Natural killer cell (primary cell): ENCODE measurements at places on chromosomes 3 and 15. TPM values are rescaled to one million over a fixed set of nuclear protein-coding genes. Genes with fewer than 3 reads are reported as not detected.

DNA sequence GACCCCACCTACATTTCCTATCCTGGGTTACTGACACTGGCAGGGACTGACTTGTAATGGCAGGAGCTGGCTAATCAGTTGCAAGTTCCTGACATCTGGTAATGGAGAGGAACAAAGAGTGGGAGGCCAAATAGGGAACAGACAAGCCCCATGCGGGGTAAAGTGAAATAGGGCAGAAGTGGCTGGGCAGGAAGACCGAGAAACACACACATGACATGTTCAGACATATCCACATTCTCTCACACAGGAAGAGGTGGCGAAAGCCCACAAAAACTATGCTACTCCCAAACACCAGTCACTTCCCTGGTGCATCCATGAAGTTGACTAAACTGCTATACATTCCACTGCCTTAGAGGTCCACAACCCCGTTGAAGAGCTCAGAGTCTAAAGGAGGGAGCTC, 394.1 kb upstream of the TBL1XR1 start:
- peaks cover 22% of the 10 kb centered on the region for H3K4me1 ChIP-seq
- H3K27me3 ChIP-seq = no peaks in the 10 kb centered on the region
- DNase-seq = peak; percentile 19
- peak overlapping the region; percentile 22 for H3K27ac ChIP-seq
- no peaks in the 10 kb centered on the region for H3K36me3 ChIP-seq
- no peak overlapping the region for H3K4me3 ChIP-seq

- H3K27ac ChIP-seq = no peak overlapping the region
- no peaks in the 10 kb centered on the region for H3K4me1 ChIP-seq
- H3K27me3 ChIP-seq = no peaks in the 10 kb centered on the region
- H3K4me3 ChIP-seq = no peak overlapping the region
- H3K36me3 ChIP-seq = no peaks in the 10 kb centered on the region
Observed at GRCh38 chr15:36808411-36809160, 229.2 kb downstream of the CDIN1 start.

GRCh38 chr3:136427236-136427635, 177.1 kb downstream of the PCCB start:
- no peak for DNase-seq
- H3K36me3 ChIP-seq = peaks cover 9% of the 10 kb centered on the region
- H3K27ac ChIP-seq = no peak overlapping the region
- H3K4me1 ChIP-seq = no peaks in the 10 kb centered on the region
- H3K4me3 ChIP-seq = no peak overlapping the region
- H3K27me3 ChIP-seq = no peaks in the 10 kb centered on the region

DNA sequence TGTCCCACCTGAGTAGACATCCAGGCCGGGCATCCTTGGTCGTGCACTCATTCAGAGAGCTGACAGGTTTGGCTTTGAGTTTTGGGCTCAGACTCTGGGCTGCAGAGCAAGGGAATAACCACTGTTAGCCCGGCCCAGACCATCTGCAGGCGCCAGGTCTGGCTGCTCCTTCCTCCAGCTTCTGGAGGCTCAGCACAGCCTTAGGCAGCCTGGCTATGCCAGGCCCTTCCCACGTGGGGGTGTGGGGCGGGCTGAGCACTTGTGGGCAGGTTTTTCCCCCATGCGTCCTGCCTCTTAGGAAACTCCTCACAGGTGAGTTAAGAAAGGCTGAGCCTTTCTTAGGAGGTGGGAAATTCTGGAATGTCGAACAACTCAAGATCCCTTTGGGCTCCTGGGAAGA, 11.2 kb downstream of the PLA2G4B start:
- peaks cover 21% of the 10 kb centered on the region for H3K36me3 ChIP-seq
- DNase-seq = no peak
- no peaks in the 10 kb centered on the region for H3K4me1 ChIP-seq
- H3K27ac ChIP-seq = no peak overlapping the region
- H3K4me3 ChIP-seq = no peak overlapping the region

- H3K4me3 ChIP-seq = no peak overlapping the region
- H3K27ac ChIP-seq = no peak overlapping the region
- H3K27me3 ChIP-seq = no peaks in the 10 kb centered on the region
Observed at GRCh38 chr3:175879417-175879816, 1020.3 kb downstream of the NAALADL2 start.

DNA sequence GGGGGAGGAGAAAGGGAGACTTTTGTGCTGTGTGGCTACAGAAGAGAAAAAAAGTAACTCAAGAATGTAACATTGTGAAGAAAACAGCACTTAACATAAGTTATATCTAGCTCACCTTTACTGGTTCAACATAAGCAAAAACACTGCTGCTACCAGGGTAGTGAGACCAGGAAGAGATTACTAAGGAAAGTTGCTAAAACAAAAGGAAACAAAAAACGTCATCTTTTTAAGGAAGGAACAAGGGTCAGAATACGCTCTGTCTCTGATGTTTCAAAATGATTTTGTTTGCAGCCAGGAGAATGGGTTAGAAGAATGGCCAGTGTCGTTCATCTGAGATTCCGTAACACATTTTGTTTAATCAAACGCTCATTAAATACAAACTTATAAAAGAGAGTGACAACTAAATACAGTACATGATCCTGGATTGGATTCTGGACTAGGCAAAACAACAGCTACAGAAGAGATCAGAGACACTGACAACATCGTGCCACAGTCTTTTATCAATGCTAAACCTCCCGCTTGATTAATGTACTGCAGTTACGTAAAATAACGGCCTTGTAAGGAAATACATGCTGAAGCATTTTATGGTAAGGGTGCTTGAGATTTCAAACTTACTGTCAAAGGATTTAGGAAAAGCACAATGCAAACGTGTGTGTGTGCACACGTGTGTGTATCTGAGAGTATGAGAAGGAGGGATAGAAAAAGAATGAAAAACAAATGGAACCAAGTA, 67.7 kb downstream of the FOXP1 start:
- H3K36me3 ChIP-seq = no peaks in the 10 kb centered on the region
- no peak for DNase-seq
- H3K27ac ChIP-seq = no peak overlapping the region
- no peaks in the 10 kb centered on the region for H3K27me3 ChIP-seq

- DNase-seq = no peak
- H3K27me3 ChIP-seq = no peaks in the 10 kb centered on the region
Observed at GRCh38 chr3:22453906-22454535, 703.0 kb upstream of the ZNF385D start.

GRCh38 chr15:68385240-68385561, 46.8 kb downstream of the ITGA11 start:
- no peak overlapping the region for H3K4me3 ChIP-seq
- H3K36me3 ChIP-seq = no peaks in the 10 kb centered on the region
- no peak overlapping the region for H3K27ac ChIP-seq
- DNase-seq = peak; percentile 5

- no peaks in the 10 kb centered on the region for H3K4me1 ChIP-seq
- H3K4me3 ChIP-seq = no peak overlapping the region
- no peaks in the 10 kb centered on the region for H3K27me3 ChIP-seq
- H3K27ac ChIP-seq = no peak overlapping the region
Observed at GRCh38 chr3:16589867-16590624, 15.2 kb downstream of the DAZL start.

- no peak overlapping the region for H3K27ac ChIP-seq
- no peak overlapping the region for H3K4me3 ChIP-seq
- peaks cover 21% of the 10 kb centered on the region for H3K4me1 ChIP-seq
- no peak for DNase-seq
Observed at GRCh38 chr3:30353711-30354467, 252.5 kb upstream of the TGFBR2 start.

Gene SLC15A2
- 0.78 TPM for total RNA-seq

DNA sequence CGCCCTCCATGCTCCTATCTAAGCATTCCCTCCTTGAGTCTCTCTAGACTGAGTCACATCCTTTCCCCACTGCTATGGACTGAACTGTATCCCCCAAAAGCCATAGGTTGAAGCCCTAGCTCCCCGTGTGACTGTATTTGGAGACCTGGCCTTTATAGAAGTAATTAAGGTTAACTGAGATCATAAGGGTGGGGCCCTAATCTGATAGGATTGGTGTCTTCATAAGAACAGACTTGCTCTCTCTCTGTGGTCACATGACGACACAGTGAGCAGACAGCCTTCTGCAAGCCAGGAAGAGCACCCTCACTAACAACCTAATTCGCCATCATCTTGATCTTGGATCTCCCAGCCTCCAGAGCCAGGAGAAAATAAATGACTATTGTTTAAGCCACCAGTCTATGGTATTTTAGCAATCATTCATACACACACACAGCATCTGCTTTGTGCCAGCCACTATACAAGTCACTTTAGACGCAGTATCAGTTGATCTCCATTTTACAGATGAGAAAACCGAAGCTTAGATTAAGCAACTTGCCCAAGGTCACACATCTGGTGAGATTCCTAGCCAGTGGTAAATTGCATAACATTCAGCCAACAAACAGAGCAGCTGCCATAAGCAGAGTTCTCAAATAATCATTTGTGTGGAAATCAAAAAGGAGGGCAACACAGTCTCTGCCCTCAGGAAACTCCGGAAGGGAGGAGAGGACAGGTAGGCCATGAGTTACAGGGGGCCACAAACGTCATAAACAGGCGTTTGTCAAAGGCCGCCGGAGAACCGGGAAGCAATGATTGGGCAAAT, 66.3 kb upstream of the HES1 start:
- peaks cover 18% of the 10 kb centered on the region for H3K27me3 ChIP-seq
- no peaks in the 10 kb centered on the region for H3K36me3 ChIP-seq
- DNase-seq = no peak
- peaks cover 14% of the 10 kb centered on the region for H3K4me1 ChIP-seq
- H3K27ac ChIP-seq = no peak overlapping the region

DNA sequence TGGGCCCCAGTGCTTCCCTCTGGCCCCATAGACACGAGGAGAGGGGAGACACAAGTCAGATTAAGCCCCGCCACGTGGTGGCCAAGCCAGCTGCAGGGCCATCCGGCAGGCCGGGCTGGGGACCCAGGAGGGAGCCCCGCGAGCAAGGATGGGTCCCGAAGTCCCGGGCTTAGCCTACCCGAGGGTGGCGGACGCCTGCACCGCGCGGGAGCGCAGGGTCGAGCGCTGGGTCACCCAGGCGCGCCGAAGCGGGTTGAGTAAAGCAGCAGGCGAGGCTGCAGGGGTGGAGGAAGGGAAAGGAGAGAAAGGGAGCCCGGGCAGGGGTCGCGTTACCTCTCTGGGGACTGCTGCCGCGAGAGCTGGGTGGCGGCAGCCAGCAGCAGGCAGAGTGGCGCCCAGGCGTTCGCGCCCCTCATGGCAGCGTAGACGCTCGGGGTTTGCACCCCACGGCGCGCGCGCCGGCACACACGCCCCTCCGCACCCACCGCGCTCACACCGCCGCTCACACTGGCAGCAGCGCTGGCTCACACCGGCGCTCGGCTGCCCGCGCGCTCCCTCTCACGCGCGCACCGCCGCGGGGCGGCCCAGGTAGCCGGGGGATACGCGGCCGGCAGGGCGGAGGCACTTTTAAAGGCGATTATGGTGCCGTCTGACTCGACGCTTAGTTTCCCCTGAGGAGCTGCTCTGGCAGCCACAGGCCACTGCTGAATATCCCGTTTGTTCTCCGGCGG, at the start of gene PCOLCE2:
PCOLCE2 (minus strand) TSS at position 603 of the 731 bp plus-strand sequence; CDS start at position 416, 187 bp downstream.
- H3K36me3 ChIP-seq = no peaks in the 10 kb centered on the region
- DNase-seq = peak; percentile 7
- peaks cover 4% of the 10 kb centered on the region for H3K4me1 ChIP-seq
- H3K4me3 ChIP-seq = no peak within 1 kb of the TSS
- H3K27ac ChIP-seq = no peak within 1 kb of the TSS

DNA sequence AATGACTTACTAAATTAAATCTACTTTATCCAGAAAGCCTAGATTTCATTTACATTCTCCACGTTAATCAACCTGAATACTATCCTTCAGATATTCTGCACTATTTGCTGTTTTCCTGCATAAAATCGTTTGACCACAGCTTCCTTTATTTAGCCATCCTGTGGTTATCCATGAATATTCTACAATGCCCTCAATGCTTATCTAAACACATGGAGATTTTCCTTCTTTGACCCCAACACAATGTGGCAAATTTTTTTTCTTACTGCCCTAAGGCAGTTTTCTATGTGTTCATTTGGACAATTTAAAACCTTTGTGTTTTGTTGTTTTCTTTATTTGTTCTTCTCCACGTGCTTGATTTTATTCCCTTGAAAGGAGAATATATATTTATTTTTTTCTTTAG, 495.5 kb upstream of the ROBO1 start:
- no peaks in the 10 kb centered on the region for H3K36me3 ChIP-seq
- no peak for DNase-seq
- H3K27me3 ChIP-seq = no peaks in the 10 kb centered on the region
- no peaks in the 10 kb centered on the region for H3K4me1 ChIP-seq
